ENCODE measurements at places on chromosomes 3 and 15. TPM values are rescaled to one million over a fixed set of nuclear protein-coding genes. Genes with fewer than 3 reads are reported as not detected.

CHRM5 gene
- polyA plus RNA-seq = 0.07 TPM

LRRIQ4 gene
- polyA plus RNA-seq = 0.23 TPM

SMCO1 gene
- polyA plus RNA-seq = 0.08 TPM

SLC7A14 gene
- 1.6 TPM for polyA plus RNA-seq

EPHA3 gene
- 6.4 TPM for polyA plus RNA-seq

CYP11A1 gene
- polyA plus RNA-seq = 0.90 TPM

RETNLB gene
- polyA plus RNA-seq = not detected

SLC24A5 gene
- 0.61 TPM for polyA plus RNA-seq

All from right renal cortex interstitium (tissue), 3 donors.